ELF-1 (cell line): ENCODE measurements at places on chromosomes 1 and 21.

- DNase-seq, result no peak
Observed at GRCh38 chr1:32052887-32053286, 19.9 kb upstream of the TMEM39B start.

DNA sequence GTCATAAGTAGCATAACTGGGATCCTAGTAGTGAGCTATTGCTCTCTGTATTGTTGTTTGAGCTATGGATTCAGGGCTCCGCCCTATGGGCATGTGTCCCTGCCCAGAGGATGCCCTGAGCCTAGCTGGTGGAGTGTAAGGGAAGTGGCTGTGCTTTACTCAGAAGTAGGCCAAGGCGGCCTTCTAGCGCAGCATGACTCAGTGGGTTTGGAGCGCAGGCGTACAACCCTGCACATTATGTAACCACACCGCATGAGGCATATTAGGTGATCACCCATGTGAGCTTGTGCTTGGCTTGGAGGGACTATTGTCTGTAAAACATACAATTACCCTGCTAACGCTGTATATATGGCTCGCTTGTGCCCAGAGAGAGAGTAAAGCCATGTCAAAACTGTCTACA lies 11.1 kb upstream of the UBE2U start:
- no peak for DNase-seq

- DNase-seq, result no peak
Observed at GRCh38 chr1:101902199-101902598, 94.5 kb downstream of the OLFM3 start.

- no peak for DNase-seq
Observed at GRCh38 chr1:183711741-183712361, 58.7 kb upstream of the APOBEC4 start.

DNA sequence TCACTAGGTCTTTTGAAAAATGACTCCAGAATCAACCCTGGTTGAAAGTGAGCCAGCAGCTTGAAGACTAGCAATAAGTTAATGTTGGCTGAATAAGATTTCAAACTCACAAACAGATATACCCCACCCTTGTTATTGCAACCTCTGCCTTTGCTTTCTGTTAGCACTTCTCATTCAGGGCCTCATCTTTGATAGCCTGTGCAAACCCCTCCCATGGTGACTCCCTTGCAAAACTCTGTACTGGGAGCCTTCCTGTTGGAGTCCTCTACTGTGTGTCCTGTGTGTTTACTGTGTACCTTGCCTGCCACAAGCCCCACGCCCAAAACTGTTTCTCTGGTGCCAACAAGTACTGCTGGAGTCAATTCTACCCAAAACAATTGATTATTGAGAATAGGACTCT lies 50.2 kb downstream of the ZNF678 start:
- DNase-seq, result no peak

- DNase-seq, result no peak
Observed at GRCh38 chr1:16020325-16020724, 1.5 kb upstream of the CLCNKA start.

DNA sequence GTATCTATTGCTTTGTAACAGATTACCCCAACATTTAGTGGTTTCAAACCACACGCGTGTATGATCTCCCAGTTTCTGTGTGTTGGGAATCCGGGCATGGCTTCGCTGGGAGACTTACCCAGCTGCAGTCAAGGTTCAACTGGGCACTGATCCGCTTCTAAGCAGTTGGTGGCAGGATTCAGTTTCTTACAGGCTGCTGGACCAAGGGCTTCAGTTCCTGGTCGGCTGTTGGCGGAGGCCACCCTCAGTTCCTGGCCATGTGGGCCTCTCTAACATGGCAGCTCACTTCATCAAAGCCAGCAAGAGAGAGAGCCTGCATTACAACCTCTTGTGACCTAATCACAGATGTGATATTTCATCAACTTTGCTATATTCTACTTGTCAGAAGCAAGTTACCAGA lies 53.8 kb upstream of the NEK2 start:
- no peak for DNase-seq

- no peak for DNase-seq
Observed at GRCh38 chr1:46575300-46575699, 23.9 kb upstream of the KNCN start.

GRCh38 chr21:38637161-38637560 lies 138.9 kb upstream of the ERG start:
- DNase-seq, result no peak

- no peak for DNase-seq
Observed at GRCh38 chr1:213242883-213243282, 191.8 kb downstream of the RPS6KC1 start.

GRCh38 chr1:159338018-159338417 lies 35.9 kb downstream of the FCER1A start:
- no peak for DNase-seq

DNA sequence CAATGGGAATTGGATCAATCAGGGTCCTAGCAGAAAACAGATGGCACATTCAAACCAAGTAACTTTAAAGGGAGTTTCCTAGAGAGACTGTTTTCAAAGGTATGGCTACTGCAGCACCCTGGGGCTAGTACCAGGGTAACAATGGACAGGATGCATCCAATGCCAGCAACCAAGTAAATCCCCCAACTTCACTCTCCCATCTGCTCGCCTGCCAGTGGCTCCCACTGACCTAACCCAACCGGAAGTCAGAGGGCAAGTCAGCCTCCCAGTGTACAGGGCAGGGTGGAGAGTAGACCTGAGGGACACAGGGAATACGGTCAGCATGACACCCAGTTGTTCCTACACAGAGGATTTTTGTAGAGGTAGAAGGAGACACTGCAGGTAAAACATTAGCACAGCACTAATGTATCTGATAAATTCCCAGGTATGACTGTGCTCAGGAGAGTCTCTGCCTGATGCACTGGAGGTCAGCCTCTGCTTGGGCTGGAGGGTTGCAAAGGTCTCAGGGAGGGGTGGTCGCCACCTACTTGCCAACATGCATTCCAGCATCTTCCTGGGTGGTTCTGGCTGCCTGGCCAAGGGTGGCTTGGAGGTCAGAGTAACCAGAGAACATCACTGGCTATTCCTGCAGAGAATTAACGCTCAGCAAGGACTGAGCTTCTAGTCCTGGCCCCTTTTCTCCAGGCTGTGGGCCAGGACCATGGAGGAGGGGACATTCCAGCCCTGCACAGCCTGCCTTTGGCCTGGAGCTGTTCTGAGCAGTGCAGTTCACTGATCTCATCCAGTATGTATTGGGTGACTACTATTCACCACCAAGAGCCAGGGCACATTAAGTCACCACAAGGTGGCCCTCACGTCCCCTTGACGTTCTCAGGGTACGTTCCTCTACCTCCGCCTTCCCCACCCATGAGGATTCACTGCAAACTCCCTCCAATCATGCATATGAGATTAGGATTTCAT lies 5.1 kb upstream of the GJA4 start:
- peak; percentile 69 for DNase-seq

DNA sequence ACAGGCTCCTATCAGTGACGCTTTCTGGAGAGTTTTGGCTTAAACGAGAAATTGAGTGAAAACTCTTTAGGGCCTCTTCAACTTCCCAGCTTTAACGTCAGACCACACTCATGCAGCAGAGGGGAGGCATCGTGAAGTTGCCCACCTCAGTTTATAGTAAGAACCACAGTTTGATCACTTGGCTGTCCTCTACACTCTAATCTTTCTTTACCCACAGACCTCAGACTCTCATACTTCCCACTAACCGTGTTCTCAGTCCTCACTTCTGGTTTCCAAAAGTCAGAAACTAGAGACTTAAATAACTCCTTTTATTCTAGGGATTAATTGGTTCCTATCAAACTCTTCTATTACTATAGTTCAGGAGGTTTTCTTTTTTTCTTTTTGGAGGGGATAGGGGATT lies 302.2 kb downstream of the NTNG1 start:
- DNase-seq, result no peak

GRCh38 chr1:151905070-151905442 lies 4.3 kb downstream of the THEM4 start:
- peak; percentile 13 for DNase-seq

GRCh38 chr1:235074523-235075047 lies 54.1 kb downstream of the TOMM20 start:
- DNase-seq, result peak; percentile 73

- DNase-seq, result peak; percentile 72
Observed at GRCh38 chr1:168285521-168285790, 4.8 kb downstream of the TBX19 start.

DNA sequence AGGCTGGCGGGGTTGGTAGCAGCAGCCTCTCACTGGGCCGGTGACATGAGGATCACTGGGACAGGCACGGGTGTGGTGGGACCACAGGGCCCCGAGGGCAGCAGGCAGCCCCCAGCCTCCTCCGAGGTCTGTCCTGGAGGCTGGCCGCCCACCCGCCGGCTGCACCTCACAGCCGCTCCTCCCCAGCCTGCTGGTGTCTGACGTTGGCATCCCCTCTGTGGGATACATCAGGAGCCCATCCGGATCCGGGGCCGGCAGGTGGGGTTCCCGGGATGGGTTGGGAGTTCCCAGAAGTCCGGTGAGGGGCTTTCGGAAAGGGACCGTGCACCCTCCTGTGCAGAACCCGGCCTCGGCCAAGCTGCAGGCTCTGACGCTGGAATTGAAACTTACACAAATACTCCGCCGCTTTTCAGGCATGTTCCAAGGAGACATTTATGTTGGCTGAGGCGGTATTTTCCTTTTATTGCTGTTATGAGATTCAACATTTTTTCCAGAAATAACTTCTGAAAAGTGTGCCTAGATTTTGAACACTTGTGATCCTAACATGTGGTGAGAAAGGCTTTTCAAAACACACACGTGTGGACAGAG lies 142.1 kb upstream of the ARHGEF16 start:
- DNase-seq, result no peak

DNA sequence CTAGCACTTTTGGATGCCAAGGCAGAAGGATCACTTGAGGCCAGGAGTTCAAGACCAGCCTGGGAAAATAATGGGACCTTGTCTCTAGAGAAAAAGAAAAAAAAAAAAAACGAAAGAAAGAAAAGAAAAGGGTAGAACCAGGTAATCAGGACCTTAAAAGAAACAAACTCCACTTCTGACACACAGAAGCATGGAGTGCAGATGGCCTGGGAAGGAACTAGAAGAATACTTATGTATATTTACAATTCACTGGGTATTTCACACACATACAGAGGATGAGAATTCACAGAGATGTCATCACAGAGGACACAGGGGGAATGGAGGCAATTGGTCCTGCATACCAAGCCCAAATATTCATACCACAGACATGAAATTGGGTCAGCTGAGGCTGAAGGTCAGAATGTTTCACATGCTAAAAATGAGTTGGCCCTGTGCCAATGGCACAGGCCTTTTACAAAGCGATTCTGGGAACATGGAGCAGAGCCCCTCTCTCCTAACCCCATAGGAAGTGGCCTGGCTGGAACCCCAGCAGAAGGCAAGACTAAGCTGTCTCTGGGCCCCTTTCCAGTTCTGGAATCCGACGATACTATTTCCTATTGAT lies 4.4 kb downstream of the B4GALT3 start:
- DNase-seq, result no peak

- DNase-seq, result no peak
Observed at GRCh38 chr1:152159144-152159543, at the start of gene RPTN. TSS of gene RPTN (minus strand) at chr1:152159228. CDS start at chr1:152157889, 1,339 bp downstream.

DNA sequence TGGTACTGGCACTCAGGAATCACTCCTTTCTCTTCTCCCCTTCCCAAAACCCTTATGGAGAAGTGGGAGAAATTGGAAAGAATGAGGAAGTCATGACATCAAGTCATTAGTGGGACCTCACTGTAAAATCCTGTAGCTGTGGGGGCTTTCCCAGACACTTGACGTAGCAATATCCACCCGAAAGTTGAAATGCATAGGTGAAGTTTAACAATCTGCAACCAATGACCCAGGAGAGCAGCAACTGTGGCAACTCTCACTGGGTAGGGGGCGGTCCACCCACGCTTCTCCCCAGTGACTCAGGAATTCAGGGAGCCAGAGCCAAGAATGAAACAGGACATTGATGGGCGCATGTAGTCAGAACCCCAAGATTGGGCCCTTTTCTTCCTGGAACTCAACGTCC lies 27.0 kb downstream of the ABCA4 start:
- DNase-seq, result no peak

DNA sequence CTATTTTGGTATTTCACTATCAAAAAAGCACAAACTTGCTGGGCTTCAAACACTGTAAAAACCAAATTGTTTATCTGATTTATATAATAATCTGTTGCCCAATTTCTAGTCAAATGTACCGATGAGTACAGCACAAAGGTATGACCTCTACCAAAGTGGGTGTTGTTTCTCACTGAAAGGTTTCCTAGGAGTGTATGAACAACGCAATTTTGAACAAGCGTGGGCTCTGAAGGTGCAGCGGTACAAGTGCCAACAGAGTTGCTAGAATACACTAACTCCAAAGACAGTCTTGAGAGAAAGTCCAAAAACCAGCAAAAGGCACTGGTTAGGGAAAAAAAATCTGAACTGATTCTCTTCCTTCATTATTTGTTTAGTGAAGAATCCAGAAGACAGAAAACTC lies 130.4 kb downstream of the ATP1B1 start:
- no peak for DNase-seq

GRCh38 chr1:110542725-110543124 lies 23.8 kb upstream of the KCNA10 start:
- no peak for DNase-seq

DNA sequence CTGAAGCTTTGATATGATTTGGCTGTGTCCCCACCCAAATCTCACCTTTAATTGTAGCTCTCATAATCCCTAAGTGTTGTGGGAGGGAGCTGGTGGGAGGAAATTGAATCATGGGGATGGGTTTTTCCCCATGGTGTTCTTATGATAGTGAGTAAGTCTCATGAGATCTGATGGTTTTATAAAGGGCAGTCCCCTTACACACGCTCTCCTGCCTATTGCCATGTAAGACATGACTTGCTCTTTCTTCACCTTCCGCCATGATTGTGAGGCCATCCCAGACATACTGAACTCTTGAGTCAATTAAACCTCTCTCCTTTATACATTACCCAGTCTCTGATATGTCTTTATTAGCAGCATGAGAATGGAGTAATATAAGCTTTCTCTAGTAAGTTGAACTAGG lies 261.9 kb downstream of the HLX start:
- no peak for DNase-seq

GRCh38 chr1:47650205-47650604 lies 212.4 kb downstream of the FOXD2 start:
- DNase-seq, result no peak

DNA sequence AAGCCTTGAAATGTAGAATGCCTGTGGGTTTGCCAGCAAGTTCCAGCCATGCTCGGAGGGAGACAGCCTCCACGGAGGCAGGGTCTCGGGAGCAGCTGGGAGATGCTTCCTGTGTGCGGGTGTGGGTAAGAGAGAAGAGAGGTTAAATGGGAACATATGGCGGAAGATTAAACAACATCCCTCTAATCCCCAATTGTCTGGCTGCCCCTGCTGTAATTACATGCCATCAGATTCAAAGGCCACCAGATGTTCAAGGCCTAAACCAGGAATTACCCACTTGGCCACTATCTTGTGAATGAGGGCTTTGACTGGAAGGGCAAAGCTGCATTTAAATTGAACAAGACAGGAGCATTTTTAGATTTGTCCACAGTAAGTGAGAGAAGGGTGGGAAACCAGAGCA lies 81.4 kb upstream of the BACE2 start:
- DNase-seq, result no peak
